ENCODE measurements at places on chromosomes 5 and 9.

- no peak for DNase-seq
These were observed 161.4 kb upstream of the ZNF462 start for GRCh38 chr9:106701611-106702010.

- no peak for DNase-seq
These were observed 348.5 kb downstream of the DMAC1 start for GRCh38 chr9:7451062-7451461.

- DNase-seq: no peak
These were observed 97.4 kb upstream of the ALDH1A1 start for GRCh38 chr9:73050065-73050816.

DNA sequence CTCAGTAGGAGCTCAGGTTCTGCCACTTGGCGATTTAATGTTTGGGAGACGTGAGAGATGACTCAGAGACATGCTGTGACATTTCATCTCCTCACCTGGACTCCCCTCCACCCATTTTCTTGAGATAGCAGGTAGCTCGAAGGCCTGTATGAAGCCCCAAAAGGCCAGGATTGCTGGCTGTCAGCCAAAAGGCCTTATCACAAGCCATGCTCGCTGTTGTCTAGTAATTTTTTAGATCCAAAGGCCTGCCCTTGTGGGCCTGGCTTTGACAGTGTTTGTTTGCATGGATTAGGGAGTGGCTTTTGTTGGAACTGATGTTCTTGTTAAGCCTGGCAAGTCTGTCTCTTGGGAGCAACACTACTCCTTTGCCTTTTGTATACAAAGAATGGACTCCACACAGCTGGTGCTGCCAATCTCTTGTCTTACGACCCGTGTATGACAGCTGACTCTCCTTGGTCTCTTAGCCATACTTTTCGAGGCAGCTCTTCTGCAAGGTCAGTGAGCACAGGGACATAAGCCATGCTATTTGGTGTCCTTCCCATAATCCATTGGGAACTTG lies 22.7 kb downstream of the CAVIN4 start:
- DNase-seq: no peak

DNA sequence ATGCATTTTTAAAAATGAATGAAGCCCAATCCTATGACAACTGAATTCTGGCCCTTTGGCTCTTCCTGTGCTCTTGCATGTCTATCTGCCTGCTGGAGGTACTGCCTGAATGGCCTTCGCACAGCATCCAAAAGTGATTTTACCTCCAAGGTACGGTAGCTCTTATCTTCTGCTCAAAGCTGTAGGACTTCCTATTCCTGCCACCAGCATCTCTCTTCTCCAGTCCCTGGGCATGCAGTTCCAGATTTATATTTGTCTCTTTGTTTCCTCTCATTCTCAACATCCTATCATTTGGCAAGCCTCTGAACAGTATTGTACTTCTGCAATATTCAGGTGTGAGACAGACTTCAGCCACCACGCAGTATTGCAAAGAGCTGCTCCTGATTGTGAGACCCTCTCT lies 43.7 kb upstream of the SH3GL2 start:
- no peak for DNase-seq

DNA sequence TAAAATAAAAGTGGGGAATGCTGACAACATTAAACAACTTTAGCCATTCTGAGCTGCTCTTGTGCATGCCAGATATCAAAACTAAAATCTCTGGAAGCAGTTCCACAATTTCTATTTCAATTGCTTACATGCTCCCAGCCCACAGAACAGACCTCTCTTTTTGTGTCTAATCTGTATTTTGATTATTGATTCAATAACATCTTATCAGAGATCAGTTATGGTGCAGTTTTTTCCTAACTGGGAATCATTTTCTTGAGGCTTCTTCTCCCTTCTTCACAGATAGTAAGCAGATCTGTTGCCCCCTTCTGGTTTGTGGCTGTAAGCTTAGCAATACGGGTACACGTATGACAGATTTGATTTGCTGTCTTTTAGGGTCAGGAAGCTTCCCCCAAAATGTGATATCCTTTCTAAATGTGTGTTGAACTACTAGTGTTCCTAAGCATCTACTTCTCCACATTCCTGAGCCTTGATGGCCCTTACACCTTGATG lies 39.4 kb downstream of the MRPS27 start:
- DNase-seq: no peak

GRCh38 chr5:119864286-119864685 lies 234.9 kb downstream of the FAM170A start:
- no peak for DNase-seq

DNA sequence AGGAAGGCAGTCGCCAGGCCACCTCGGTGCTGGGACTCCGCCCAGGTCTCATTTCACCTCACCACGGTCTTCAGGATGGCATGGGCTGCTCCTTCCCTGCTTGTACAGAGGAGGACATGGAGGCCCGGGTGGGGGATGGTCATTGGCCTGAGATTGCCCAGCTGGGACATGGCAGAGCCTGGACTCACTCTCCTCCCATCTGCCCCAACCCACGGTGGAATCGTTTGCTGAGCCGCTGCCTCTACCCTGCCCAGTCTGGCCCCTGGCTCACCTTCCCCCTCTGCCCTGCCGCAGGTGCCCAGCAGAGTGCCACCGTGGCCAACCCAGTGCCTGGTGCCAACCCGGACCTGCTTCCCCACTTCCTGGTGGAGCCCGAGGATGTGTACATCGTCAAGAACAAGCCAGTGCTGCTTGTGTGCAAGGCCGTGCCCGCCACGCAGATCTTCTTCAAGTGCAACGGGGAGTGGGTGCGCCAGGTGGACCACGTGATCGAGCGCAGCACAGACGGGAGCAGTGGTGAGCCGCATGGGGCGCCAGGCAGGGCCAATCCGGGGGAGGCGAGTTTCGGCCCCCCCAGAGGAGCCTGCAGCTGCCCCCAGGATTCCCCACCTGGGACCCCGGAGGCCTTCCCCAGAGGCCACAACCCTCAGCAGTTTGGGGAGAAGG lies 36.7 kb downstream of the HK3 start:
- DNase-seq: no peak
